Right cardiac atrium (tissue), 5 donors: ENCODE measurements at places on chromosomes 7 and 10. TPM values are rescaled to one million over a fixed set of nuclear protein-coding genes. Genes with fewer than 3 reads are reported as not detected.

GRCh38 chr7:104804696-104805095, 209.3 kb upstream of the KMT2E start:
- no peak for DNase-seq

GRCh38 chr7:2687338-2687869, 598 bp upstream of the AMZ1 start:
- DNase-seq, result no peak

- no peak for DNase-seq
Measured at GRCh38 chr7:3691478-3692158, 390.6 kb downstream of the SDK1 start.

DNA sequence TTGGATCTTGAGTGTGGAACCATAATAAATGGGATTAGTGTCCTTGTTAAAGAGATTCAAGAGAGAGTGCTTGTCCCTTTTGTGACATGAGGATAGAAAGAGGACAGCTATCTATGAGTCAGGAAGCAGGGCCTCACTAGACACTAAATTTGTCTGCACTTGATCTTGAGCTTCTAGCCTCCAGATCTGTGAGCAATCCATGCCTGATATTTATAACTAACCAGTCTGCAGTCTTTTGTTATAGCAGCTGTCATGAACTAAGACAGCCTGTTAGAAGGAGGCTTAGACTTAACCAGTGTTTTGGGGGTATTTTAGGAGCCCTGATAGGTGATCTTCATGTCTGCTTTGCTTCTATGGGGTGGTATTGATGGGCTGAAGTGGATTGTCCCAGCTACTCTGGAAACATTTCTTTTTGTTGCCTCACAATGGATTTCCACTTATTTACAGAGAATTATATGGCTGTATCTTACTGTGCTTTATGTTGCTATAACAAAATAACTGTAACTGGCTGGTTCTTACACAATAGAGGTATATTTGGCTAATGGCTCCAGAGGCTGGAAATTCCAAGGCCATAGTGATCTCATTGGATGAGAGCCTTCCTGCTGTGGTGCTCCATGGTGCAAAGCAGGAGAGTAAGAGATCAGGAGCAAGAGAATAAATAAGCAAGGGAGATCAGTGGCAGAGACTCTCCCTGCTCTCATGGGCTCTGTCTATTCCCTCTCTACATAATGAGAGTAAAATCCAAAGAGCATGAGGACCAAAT, 23.4 kb upstream of the AKR1C3 start:
- no peak for DNase-seq

- no peak for DNase-seq
Measured at GRCh38 chr7:75732764-75733630, 5.7 kb downstream of the HIP1 start.

- DNase-seq, result no peak
Measured at GRCh38 chr10:112815269-112816032, 134.6 kb upstream of the TCF7L2 start.

DNA sequence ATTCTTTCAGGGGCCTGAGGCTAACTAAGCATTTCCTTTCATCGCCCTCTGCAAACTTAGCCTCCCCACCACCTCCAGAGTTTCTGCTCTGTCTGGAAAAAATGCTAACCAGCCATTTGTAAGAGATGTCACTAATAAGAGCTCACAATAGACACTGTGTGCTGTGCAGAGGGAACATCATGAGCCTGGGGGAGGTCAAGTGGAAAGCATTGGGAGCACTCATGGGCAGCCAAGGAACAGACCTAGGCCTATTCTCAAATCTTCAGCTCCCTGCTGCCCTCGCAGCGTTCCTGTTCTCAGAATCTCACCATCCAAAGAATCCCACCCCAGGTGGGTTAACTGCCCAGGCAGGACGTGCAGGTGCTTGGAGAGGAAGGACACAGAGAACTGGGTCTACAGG, 27.1 kb upstream of the GPAM start:
- DNase-seq, result no peak

Gene CHRM2
- 38.1 TPM for polyA plus RNA-seq

Gene TPK1
- 5.5 TPM for polyA plus RNA-seq

Gene PTN
- polyA plus RNA-seq, result 51.0 TPM
